ENCODE measurements at places on chromosomes 2 and 18.

- no peak for DNase-seq
These were observed 43.0 kb upstream of the NARS1 start for GRCh38 chr18:57664568-57665165.

DNA sequence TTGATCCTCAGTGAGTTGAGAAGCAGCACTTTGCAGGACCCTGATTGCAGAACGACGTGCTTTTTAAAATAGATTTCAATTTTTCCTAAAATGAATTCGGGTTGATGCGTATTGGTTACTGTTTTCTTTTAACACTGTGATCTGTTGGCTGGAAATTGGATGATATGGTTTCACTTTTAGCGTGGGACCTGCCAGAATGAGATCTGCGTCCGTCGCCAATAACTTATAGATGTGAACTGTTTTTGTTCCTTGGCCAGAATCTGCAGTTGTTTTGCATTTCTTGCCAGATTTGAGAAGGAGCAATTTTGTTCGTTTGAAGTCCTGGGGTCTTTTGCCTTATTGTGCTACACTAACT lies 703 bp downstream of the UGGT1 start:
- no peak for DNase-seq

- DNase-seq: no peak
These were observed 265.0 kb upstream of the PARD3B start for GRCh38 chr2:204280262-204280668.

DNA sequence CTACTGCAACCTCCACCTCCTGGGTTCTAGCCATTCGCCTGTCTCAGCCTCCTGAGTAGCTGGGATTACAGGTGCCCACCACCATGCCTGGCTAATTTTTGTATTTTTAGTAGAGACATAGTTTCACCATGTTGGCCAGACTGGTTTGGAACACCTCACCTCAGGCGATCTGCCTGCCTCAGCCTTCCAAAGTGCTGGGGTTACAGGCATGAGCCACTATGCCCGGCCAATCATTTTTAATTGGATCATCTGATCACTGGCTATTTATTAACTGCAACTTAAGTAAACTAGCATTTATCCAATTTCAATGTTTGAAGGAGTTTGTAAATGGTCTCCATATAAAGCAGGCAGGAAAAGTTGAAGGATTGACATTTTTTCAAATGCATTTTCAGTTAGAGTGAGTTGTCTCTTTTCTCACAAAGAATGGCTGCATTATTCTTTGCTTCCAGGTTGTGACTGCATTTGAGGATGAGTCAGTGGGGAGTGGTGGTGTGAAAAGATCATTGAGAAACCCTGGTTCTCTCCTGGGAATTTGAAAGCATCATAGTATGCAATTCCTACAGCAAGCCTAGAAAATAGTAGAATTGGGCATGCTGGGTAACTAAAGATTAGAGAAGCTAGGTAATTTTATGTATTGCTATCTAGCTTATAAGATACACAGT lies 431.1 kb upstream of the ZEB2 start:
- no peak for DNase-seq

DNA sequence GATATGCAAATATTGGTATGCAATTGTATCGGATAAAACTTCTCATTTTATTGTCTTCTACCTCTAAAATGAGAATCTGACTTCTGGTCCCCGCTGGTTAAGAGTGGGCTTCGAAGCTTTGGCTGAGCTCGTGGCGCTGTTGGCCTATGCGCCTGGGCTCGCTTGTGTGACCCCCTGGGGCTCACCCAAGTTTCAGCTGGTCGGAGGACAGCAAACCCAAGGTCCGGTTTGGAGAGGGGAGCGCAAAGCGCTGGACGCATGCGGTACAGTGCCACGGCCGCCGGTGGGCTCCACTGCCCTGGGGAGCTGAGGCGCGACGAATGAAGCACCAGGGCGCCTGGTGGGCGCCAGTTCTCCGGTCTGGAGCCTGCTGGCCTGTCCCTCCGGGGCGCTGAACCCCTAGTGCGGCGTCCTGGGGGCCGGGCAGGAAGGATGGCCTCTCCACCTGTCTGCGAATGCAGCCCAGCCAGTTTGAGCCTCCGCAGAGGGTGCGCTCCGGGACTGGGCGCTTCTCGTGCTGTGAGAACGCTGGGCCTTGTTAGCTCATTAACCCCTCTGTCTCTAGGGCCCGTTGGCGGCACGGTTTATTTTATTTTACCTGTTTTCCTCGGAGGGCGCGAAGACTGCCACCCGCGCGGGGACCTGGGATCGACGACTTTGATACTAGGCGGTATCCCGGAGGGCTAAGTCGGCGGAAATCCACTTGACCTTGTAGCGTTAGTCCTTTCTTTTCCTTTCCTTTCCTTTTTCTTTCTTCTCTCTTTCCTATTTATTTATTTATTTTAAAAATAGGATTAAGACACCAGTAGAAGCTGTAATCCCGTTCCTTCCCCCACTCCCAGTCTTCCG lies 10.4 kb downstream of the MEIS1 start:
- DNase-seq: no peak

- DNase-seq: no peak
These were observed 73.4 kb downstream of the PLEKHM3 start for GRCh38 chr2:207951734-207952470.

DNA sequence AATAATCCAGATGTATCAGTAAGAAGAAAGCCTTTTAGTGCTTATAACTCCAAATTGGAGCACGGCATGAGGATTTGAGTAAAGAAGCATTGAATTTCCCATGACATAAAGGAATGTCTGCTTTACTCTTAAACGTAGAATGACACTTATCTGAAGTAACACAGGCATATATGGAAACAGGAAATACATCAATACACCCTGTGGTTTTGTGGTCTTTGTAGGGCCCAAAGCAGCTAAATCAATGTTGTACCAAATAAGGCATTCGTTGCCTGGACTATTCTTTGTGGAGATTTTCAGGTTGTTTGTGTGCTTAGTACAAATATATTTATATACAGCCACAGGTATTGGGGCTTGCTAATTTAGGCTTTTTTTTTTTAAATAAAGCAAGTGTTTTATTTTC lies 660.5 kb downstream of the LRRTM4 start:
- DNase-seq: no peak

DNA sequence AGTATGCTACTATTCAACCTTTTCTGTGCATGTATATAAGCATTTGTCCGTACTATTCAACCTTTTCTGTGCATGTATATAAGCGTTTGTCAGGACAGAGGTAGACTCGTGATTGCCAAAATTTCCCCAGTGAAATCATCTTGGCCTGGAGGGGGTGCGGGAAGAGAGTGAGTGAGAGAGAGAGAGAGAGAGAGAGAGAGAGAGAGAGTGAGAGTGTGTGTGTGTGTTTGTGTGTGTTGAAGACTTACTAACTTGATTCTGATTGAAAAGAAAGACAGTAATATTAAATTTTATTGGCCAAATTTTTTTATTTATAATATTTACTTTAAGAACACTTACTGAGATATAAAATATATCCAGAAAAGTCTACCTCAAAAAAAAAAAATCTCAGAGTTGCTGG lies 19.1 kb downstream of the FAM117B start:
- no peak for DNase-seq

Data from NCI-H748 treated with DMSO at 0.1 percent for 48 hours (cell line).